Stimulated activated naive CD8-positive, alpha-beta T cell treated with anti-CD3 and anti-CD28 coated beads, Interleukin-15, Interleukin-2, amounts not matched to agents 100 U/mL and 50 U/mL, for 24 hours (primary cell): ENCODE measurements at places on chromosomes 2 and 18.

DNA sequence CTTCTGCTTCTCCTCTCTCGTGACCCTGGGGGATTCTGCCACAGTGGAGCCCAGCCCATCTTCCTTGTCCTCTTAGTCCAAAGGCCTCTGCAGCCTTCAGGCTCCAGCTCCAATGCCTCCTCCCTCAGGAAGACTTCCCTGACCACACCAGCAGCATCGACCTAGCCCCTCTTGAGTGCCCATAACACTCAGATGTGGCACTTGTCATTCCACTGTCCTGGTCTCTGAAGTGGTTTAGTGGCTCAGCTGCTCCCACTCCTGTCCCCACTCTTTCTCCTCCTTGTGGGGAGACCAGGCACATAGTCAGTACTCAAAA, 97.5 kb downstream of the STPG4 start:
- DNase-seq = no peak

- DNase-seq = no peak
Measured at GRCh38 chr2:100632037-100632436, 69.2 kb downstream of the PDCL3 start.

- DNase-seq = no peak
Measured at GRCh38 chr18:27717816-27718215, 459.1 kb downstream of the CDH2 start.

DNA sequence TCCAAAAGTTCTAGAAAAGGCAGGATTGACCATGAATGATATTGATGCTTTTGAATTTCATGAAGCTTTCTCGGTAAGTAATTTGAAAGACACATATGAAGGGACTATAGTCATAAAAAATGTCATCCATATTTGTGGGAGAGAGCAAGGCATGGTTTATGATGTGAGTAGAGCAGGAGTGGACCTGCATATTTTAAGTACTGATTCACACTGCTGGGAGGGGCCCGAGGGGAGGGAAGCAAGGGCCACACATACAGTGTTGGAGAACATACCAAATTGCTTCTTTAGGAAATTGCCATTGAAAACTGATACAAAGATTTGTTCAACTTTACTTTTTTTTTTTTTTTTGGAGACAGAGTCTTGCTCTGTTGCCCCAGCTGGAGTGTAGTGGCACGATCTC, 39.4 kb downstream of the HADHB start:
- no peak for DNase-seq

- no peak for DNase-seq
Measured at GRCh38 chr2:33494877-33495641, 18.6 kb downstream of the RASGRP3 start.

DNA sequence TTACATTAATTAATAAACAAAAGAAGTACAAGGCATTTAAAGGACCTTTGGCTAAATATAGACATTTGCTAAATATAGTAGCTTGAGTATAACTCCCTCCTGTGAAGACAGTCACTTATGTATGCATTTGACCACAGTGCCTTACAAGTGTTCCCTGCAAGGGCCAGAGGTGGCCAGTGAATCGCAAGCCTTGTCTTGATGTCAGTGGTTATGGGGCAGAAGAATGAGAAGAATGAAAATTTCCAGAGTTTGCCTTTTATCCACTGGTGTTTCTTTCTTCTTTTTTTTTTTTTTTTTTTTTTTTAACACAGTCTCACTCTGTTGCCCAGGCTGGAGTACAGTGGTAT, 1.8 kb downstream of the LRRFIP1 start:
- DNase-seq = no peak

GRCh38 chr2:126674075-126674744, 18.3 kb downstream of the GYPC start:
- DNase-seq = no peak

GRCh38 chr2:192828175-192828574, 633.4 kb upstream of the TMEFF2 start:
- no peak for DNase-seq

GRCh38 chr18:28175150-28175929, 1.6 kb downstream of the CDH2 start:
- DNase-seq = no peak

- no peak for DNase-seq
Measured at GRCh38 chr2:130949954-130950353, 113.2 kb downstream of the ARHGEF4 start.

DNA sequence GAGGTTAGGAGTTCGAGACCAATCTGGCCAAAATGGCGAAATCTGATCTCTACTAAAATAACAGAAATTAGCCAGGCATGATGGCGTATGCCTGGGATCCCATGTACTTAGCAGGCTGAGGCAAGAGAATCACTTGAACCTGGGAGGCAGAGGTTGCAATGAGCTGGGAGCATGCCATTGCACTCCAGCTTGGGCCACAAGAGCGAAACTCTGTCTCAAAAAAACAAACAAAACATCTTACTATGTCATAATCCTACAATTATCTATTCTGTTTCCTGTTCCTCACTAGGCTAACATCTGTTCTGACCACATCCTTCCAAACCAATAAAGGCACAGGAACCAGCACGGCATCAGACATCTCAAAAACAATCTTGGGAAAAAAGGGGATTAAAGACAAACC, 361.8 kb upstream of the UBE2E3 start:
- no peak for DNase-seq

DNA sequence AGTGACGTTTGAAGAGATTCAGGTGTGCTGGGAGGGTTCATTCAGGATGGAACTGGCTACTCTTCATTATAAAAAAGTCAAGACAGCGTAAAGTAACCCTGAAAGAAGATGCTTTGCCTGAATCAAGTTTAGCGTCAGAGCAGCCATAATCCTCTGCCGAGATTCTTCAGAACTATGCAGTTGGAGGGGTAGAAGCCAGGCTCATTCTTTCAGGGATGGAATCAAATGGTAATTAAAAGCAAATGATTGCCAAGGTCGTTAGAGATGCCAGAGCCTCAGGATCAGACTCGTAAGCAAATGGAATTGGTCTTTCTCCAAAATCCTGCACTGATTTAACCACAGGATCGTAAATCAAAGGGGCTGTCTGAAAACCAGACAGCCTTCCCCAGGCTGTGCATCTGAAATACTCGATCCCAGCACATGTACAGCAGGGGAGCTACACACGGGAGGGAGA, 21.9 kb downstream of the APCDD1 start:
- no peak for DNase-seq

DNA sequence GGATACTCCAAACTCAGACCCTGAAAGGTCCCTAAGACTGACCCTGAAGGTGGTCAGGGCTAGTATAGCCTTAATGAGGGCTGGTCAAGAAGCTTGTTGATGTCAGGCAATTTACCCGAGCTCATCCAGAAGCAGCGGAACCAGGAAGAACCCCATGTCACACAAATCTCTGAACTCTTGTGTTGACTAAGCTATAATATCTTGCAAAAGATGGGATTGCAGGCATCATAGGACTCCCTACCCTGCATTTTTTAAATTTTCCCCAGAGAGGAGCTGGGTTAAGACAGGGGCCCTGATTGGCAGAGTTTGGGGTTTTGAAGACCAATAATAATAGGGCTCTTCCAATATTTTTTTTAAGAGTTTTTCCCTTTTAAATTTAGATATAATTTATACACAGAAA, 2.0 kb upstream of the PLEKHB2 start:
- no peak for DNase-seq

DNA sequence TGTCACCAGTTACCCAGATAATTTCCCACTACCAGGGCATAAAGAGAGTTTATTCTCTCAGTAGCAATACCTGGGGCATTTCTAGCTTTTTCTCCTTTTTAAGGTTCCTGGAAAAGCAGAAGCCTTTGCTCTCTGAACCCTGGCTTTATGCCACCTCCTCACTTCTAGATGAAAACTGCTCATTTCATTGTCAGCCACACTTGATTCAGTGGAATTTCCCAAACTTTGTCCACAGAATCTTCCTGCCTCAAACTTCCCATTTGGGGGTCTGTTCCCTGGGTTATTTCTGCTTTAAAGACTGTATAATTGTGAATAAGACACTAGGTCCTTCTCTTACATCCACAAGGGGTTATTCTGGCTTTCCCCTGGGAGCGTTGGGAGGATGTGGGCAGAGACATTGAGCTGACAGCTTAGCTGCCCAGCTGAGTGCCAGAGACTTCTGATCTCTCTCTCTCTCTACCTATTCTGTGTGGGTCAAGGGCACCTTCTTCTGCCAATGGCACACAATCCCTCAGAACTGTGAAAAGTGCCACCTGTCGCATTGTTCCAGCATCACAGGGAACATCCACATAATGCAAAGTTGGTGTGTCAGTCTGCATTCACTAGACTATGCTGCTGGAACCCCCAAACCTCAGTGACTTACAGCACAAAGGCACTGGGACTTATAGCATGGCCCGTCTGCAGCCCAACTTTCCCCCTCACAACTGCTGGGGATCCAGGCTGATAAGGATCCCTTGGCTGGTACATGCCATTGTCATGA, 19.9 kb upstream of the NRP2 start:
- no peak for DNase-seq

- DNase-seq = no peak
Measured at GRCh38 chr2:101942851-101943250, 48.9 kb upstream of the IL1R2 start.

DNA sequence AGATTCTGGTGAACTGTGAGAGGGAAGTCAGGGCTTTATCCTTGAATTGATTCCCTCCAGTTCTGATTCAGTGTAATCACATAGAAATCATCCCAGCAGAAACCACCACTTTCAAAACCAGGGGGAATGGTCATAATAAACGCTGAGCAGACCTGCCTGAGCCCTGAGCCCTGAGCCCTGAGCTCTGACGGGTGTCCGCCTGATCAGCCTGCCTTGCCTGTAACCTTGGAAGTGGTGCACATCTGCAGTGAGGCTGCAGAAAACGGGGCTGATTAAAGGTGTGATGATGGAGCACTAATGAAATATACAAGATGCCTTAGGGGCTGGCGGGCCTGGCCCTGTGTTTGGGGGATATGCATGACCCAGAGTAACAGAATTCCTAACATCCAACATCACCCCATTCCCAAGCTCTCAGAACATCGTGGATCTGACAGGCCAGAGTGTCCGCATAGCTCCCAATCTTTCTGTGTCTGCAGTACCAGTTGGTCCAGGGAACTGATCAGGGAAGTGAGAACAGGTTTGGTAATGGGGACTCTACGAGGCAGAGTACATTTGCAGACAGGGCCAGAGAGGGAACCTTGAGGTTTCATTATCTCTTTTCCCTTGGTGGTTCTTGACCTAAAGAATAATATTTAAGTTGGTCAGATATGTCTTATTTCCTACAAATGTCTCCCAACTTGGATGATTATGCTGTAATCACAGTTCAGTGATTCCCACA, 37.8 kb downstream of the KCTD18 start:
- no peak for DNase-seq

DNA sequence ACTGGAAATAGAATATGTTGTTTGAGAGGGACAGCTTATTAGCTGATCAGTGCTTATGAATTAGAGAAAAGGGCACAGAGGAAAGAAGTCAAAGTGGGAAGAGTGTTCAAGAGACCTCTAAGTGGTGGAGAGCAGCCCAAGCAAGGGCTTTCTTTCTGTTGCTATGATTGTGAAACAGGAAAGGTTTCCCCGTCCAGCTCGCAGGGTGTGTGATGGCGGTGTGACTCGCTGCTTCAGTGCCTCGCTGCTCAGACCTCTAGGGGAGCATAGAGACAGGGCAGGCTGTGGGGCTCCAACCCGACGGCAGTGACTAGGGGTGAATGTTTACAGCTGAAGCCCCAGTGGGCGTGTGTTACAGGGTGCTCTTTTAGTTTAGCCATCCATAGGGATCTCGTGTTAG, 166.5 kb upstream of the COPS8 start:
- DNase-seq = no peak

DNA sequence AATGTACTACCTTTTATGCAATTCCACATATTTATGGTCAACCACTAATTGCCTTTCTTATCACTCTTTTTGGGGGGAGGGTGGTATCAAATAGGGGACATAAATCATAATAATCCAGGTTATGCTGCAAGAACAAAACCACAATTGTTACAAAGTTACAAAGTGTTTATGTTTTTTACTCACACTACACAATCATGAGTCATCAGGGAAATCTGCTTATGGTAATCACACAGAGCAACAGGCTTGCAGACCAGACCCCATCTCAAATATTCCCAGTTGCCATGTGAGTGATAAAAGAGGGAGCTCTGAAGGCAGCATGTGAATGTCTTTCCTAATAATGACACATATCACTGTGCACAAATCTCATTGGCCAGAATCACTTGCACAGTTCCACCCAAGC, 304.7 kb upstream of the TMEFF2 start:
- no peak for DNase-seq

DNA sequence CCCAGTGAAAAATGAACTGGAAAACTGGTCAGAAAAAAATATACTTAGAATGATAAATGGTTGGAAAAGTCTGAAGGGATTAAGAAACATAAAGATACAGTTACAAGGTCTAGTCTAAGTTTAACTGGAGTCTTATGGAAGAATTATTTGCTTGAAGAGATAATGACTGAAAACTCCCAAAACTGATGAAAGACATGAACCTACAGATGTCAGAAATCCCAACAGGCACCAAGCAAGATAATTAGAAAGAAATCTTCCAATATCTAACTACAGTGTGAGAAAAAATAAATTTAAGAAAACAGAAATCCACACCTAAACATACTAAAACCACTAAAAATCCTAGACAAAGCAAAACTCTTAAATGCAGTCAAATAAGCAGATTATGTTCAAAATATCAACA, 19.4 kb downstream of the SS18 start:
- no peak for DNase-seq

- DNase-seq = no peak
Measured at GRCh38 chr2:230737300-230737699, 24.7 kb downstream of the CAB39 start.

DNA sequence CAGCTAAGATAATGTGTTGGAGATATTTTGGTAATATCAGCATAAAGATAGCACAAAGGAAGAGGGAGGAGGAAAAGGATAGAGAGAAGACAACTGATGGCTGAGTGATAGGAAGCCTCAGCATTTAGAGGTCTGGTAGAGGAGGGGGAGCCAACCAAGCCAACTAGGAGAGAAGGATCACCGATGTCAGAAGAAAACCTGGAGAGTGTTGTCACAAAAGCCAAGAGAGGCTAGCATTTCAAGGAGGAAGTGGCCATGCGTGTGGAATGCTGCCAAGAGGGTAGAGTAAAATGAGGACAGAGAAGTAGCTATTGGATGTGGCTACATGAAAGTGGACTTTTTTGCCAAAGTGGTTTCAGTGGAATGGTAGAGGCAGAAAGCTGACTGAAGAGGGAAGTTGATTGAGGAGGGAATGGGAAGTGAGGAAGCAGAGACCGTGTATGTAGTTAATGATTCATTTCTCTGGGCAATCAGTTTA, 34.3 kb downstream of the LCLAT1 start:
- DNase-seq = no peak

DNA sequence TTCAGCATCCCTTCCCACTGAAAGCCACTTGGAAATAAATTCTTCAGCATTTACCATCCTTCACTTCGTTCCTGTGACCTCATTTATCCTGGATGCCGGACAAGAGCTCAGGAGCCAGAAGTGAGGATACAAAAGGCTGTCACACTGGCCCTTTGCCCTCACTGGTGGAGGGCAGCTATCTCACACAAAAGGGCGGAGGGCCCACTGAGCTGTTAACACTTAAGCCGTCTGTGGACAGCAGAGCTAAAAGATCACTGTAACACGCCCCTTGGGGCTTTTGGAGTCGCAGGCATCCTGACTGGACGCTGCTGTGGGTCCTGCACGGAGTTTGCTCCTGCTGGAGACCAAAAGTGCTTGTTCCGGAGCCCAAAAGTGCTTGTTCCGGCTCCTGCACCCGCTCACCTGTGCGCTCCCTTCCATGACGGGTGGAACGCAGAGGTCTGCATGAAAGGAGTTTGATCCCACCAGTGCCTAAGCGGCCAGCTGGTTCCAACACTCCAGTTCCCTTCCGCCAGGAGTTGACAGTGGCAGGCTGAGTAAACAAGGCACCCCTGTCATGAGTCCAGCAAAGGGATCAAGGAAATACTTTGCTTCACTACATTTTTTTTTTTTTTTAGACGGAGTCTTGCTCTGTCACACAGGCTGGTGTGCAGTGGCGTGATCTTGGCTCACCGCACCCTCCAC, 572.0 kb upstream of the LINC00305 start:
- DNase-seq = no peak
